ENCODE measurements at places on chromosomes 7 and 10.

DNA sequence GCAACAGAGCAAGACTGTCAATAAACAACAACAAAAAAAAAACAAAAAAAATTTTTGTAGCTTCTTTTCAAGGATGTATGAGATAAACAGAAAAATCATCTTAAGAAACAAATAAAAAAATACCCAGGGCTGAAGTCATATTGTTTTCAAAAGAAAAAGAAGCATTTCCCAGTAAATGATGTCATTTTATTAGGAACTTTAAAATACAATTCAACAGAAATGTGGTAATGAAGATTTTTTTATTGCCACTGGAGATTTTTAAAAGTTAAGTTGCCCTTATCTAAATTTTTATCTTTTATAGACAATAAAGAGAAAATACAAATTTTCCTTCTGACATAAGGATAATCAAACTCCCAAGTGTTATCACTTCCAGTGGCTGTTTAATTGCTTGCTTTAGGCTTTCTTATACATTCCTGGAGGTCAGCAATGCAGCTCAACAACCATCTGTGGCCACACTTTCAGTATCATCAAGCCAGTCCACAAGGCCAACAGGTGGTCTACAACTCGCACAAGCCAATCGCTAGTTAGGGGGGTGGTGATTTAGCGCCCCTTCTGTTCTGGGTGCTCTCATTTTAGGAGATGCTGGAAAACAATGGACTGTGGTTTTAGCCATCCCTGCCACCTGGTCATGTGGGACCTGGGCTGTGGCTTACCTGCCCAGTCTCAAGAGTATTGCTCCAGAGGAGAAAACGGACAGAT is 10.8 kb downstream of the SEPHS1 start:
- no peak for DNase-seq
- H3K36me3 ChIP-seq: peaks cover 48% of the 10 kb centered on the region
- H3K4me3 ChIP-seq: no peak overlapping the region
- no peaks in the 10 kb centered on the region for H3K27me3 ChIP-seq
- H3K4me1 ChIP-seq: peaks cover 16% of the 10 kb centered on the region
- H3K27ac ChIP-seq: no peak overlapping the region

GRCh38 chr10:11245095-11245479 is 227.4 kb downstream of the CELF2 start:
- no peak overlapping the region for H3K27ac ChIP-seq
- H3K4me1 ChIP-seq: peaks cover 40% of the 10 kb centered on the region
- no peak for DNase-seq
- H3K4me3 ChIP-seq: no peak overlapping the region

DNA sequence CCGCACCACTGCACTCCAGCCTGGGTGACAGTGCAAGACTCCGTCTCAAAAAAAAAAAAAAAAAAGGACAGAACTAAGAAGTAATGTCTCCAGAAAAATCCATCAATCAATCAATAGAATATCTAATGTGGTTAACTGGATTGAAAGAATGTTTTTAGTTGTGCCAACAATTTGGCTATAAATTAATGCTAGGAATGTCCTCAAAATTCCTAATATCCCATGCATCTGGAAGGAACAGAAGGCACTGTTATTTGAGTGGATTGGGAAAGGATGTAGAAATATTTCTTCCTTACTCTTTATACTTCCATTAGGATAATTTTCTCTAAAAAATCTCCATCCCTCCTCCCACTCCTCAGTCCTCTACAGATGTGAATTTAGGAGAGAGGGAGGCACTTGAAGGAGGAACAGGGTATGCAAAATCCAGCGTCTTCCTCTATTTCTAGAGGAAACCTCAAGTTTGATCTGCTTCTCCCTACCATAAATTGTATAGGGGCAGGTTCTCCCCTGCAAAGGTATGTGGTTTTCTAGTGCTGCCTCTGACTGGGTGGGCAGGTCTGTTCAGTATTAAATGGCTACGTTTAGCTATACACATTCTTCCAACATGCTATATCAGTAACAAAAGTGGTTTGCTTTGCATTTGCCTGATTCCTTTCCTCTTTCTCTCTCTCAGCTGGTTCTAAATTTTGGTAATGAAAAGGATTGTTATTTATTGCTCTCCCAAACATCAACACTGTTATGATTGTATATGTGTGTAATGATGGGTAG is 54.1 kb downstream of the RNLS start:
- DNase-seq: no peak
- no peak overlapping the region for H3K4me3 ChIP-seq
- no peaks in the 10 kb centered on the region for H3K36me3 ChIP-seq
- peaks cover 6% of the 10 kb centered on the region for H3K4me1 ChIP-seq
- peaks cover 17% of the 10 kb centered on the region for H3K27me3 ChIP-seq

DNA sequence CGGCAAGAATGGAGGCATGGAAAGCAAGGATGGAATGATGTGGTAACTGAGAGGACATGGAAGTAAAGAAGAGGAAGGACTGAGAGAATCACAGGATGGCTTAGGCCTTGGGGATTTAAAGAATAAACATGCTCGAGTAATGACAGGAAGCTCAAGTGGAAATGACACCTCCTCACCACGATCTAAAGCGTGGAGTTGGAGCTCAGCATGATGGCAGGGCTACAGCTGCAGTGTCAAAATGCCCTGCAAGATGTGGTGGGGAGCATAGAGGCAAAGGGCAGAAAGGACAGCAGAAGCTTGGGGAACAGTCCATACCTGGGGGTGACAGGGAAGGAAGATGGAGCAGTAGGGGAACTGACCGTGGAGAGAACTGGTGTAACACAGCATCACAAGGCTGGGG is 229.5 kb upstream of the PLXNA4 start:
- no peak overlapping the region for H3K4me3 ChIP-seq
- H3K27ac ChIP-seq: no peak overlapping the region
- no peaks in the 10 kb centered on the region for H3K27me3 ChIP-seq

GRCh38 chr10:7412237-7412927 is 1.5 kb upstream of the SFMBT2 start:
- peaks cover 31% of the 10 kb centered on the region for H3K4me1 ChIP-seq
- peaks cover 3% of the 10 kb centered on the region for H3K36me3 ChIP-seq
- peak overlapping the region; percentile 5 for H3K4me3 ChIP-seq
- no peak for DNase-seq
- no peak overlapping the region for H3K27ac ChIP-seq

- DNase-seq: no peak
- no peaks in the 10 kb centered on the region for H3K36me3 ChIP-seq
- H3K4me3 ChIP-seq: no peak overlapping the region
These were observed 117.7 kb downstream of the BAMBI start for GRCh38 chr10:28794986-28795385.

GRCh38 chr7:111987115-111987826 is 218.9 kb downstream of the DOCK4 start:
- DNase-seq: no peak
- no peaks in the 10 kb centered on the region for H3K27me3 ChIP-seq
- no peak overlapping the region for H3K4me3 ChIP-seq
- H3K36me3 ChIP-seq: no peaks in the 10 kb centered on the region

DNA sequence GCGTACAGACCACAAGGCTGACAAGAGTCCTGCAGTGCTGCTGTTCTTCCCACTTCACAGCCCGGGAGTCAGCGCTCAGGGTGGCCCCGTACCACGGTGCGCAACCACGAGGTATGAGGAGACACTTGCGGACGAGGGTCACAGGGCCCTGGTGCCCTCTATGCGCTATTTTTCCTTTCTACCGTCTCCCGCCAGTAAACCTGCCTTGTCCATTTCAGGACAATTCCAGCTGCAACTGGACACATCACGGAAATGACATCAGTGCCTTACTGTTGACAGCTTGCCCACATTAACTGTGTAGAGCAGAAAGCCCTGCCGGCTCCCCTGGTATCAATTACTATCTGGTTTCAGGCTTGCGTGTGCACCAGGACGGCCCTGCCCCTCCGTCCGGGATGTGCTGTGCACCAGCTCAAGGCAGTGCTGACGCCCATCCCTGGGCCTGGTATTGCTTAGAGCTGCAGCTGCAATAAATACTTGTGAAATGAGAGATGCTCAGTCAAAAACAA is 65.1 kb downstream of the ZRANB1 start:
- no peak overlapping the region for H3K4me3 ChIP-seq
- DNase-seq: no peak
- no peaks in the 10 kb centered on the region for H3K4me1 ChIP-seq
- no peak overlapping the region for H3K27ac ChIP-seq

GRCh38 chr10:24750695-24751094 is 27.0 kb upstream of the ARHGAP21 start:
- H3K4me3 ChIP-seq: no peak overlapping the region
- no peak overlapping the region for H3K27ac ChIP-seq
- no peak for DNase-seq
- no peaks in the 10 kb centered on the region for H3K27me3 ChIP-seq

DNA sequence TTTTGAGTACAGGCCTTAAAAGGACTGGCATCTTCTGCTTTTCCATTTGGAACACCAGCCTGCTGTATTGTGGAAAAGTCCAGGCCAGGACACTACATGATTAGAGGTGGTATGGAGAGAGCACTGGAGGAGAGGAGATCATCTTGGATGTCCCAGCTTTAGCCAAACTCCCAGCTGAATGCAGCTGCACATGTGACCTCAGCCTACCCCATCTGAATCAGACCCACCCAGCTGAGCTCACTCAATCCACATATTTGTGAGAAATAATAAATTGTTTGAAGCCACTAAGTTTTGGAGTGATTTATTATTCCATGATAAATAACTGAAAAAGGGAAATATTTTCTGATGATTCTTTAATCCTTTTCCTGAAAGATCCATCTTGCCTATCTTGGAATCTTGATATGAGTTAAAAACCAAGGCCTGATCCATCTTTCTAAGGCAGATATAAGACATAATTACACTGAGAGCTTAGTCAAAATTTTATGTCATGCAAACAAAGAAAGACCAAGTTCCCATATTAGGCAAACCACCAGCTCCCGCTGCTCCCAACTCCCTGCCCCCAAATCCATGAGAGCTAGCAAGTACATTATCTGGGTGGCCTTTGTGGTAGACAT is 55.1 kb upstream of the TRIL start:
- no peak overlapping the region for H3K4me3 ChIP-seq
- H3K27ac ChIP-seq: no peak overlapping the region
- H3K4me1 ChIP-seq: no peaks in the 10 kb centered on the region
- no peaks in the 10 kb centered on the region for H3K27me3 ChIP-seq
- no peak for DNase-seq

GRCh38 chr7:92875173-92875572 is 38.8 kb upstream of the CDK6 start:
- H3K27ac ChIP-seq: peak overlapping the region; percentile 50
- no peak overlapping the region for H3K4me3 ChIP-seq
- H3K36me3 ChIP-seq: peaks cover 7% of the 10 kb centered on the region

- H3K4me1 ChIP-seq: peaks cover 2% of the 10 kb centered on the region
- no peaks in the 10 kb centered on the region for H3K36me3 ChIP-seq
- no peak for DNase-seq
- H3K27ac ChIP-seq: no peak overlapping the region
- H3K4me3 ChIP-seq: no peak overlapping the region
These were observed 282.2 kb downstream of the NEBL start for GRCh38 chr10:20614911-20615310.

DNA sequence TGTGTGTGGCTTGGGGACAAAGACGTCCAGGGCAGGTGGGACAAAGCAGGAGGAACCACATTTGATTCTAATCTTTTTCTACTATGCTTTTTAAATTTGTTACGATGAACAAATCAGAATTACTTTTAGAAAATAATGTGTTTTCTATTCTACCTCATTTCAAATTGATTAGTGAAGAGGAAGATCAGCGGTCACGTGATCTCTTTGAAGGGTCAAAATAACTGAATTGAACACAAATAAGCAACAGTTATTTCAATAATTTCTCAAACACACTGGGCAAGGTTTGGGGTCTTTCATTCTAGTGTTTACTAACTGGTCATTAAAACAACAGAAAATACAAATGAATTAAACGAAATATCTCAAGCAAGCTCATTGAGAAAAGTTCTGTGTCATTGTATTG is 773.0 kb upstream of the IGFBP3 start:
- H3K36me3 ChIP-seq: no peaks in the 10 kb centered on the region
- H3K27ac ChIP-seq: no peak overlapping the region
- no peaks in the 10 kb centered on the region for H3K27me3 ChIP-seq
- no peak overlapping the region for H3K4me3 ChIP-seq

DNA sequence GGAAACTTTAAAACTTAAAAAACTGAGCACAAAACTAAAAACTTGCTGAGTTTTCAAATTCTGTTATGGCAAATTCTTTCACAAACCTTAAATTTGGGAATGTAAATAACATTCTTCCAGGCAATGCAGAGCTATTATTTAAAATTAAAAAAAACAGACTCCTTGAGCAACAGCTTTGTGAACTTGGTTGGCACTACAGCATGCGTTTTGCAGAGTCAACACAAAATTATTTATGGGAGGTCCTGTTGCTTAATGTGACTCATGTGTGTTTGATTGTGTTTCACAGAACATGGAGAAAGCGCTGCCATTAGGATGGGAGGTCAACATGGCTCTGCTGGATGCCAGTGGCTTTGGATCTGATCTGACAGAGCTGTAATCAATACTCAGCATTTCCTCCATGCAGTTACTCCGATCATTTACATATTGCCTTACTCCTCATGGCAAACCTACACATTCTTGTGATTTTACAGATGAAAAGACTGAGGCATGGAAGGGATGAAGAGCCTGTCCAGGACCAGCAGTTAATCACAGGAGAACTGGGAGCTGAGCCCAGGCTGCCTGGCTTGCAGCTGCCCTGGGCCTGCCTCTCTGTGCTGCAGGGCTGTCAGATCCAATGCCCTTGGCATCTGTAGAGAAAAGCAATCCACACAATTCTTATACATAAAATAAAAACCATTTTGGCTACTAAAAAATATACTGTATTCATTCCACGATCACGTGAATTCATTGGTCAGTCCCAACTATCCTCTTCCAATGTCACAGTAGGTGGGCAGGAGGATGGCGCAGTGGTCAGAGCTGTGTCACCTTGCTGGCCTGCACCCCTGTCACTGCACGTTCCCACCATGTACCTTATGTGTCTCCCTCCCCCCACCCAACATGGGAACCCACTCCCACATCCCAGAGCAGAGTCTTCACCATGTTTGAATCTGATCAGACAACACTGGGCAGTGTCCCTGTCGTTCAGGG is 200.9 kb downstream of the CXCL12 start:
- no peak for DNase-seq
- H3K27ac ChIP-seq: no peak overlapping the region
- no peaks in the 10 kb centered on the region for H3K4me1 ChIP-seq
- H3K36me3 ChIP-seq: no peaks in the 10 kb centered on the region
- no peaks in the 10 kb centered on the region for H3K27me3 ChIP-seq

GRCh38 chr10:19877466-19878255 is 61.4 kb downstream of the PLXDC2 start:
- H3K27ac ChIP-seq: no peak overlapping the region
- no peak overlapping the region for H3K4me3 ChIP-seq
- H3K27me3 ChIP-seq: no peaks in the 10 kb centered on the region
- no peaks in the 10 kb centered on the region for H3K36me3 ChIP-seq

GRCh38 chr10:91103384-91104192 is 116.9 kb upstream of the PCGF5 start:
- H3K4me3 ChIP-seq: no peak overlapping the region
- H3K4me1 ChIP-seq: no peaks in the 10 kb centered on the region
- H3K27ac ChIP-seq: no peak overlapping the region
- DNase-seq: no peak
- H3K27me3 ChIP-seq: peaks cover 4% of the 10 kb centered on the region

- H3K27me3 ChIP-seq: peaks cover 6% of the 10 kb centered on the region
- H3K4me3 ChIP-seq: no peak overlapping the region
- H3K36me3 ChIP-seq: no peaks in the 10 kb centered on the region
These were observed 81.1 kb downstream of the SDHAF3 start for GRCh38 chr7:97198596-97198995.

Data from activated T-helper 2 cell treated with anti-CD3 and anti-CD28 coated beads, Interferon-gamma antibody, Interleukin-2, Interleukin-4, amounts not matched to agents 10 μg/mL and 5 μg/mL and 100 μg/mL, durations not matched to agents 14 hours and 24 hours and 36 hours (primary cell).